NCI-H2081 treated with DMSO at 0.1 percent for 48 hours (cell line): ENCODE measurements at places on chromosomes 1 and 21.

DNA sequence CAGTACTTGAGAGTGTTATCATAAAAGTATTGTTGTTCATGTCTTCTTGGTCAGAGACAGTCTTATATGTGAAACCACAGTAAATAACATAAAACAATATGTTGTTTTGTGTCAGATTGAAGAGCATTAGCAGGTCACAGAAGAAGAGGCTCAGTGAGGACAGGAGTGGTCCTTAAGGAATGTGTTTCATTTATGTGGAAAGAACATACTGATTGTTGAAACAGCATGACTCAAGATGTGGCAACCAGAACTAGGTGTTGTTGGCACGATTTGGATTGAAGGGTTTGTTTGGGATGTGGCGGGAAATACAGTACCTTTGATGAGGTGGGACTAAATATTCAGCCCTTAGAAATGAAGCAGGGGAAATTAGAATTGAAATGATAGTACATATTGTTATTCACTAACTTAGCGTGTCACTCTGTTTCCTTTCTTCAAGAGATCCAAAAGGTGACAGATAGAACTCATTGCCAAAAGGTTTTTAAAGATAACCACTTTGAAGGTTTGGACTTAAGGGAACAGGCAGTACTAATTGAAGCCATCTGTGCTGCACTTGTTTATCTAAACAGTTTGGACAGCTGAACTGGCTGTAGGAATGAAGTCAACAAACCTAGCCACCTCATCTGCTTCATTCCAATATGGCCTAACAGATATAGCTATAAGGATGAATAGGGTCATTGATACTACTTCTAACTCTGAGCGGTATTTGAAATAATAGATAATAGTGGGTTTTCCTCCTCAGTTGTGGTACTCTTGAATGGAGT is 14.4 kb downstream of the RALGPS2 start:
- no peak for DNase-seq

- DNase-seq = no peak
Observed at GRCh38 chr1:194466706-194467105, 1280.3 kb upstream of the B3GALT2 start.

- DNase-seq = no peak
Observed at GRCh38 chr1:899636-900317, 23.9 kb upstream of the SAMD11 start.

- DNase-seq = no peak
Observed at GRCh38 chr1:34688006-34688741, 66.7 kb upstream of the GJB5 start.

- DNase-seq = no peak
Observed at GRCh38 chr1:41313661-41314131, 47.5 kb upstream of the FOXO6 start.

GRCh38 chr21:31543191-31543590 is 116.3 kb upstream of the SOD1 start:
- no peak for DNase-seq

DNA sequence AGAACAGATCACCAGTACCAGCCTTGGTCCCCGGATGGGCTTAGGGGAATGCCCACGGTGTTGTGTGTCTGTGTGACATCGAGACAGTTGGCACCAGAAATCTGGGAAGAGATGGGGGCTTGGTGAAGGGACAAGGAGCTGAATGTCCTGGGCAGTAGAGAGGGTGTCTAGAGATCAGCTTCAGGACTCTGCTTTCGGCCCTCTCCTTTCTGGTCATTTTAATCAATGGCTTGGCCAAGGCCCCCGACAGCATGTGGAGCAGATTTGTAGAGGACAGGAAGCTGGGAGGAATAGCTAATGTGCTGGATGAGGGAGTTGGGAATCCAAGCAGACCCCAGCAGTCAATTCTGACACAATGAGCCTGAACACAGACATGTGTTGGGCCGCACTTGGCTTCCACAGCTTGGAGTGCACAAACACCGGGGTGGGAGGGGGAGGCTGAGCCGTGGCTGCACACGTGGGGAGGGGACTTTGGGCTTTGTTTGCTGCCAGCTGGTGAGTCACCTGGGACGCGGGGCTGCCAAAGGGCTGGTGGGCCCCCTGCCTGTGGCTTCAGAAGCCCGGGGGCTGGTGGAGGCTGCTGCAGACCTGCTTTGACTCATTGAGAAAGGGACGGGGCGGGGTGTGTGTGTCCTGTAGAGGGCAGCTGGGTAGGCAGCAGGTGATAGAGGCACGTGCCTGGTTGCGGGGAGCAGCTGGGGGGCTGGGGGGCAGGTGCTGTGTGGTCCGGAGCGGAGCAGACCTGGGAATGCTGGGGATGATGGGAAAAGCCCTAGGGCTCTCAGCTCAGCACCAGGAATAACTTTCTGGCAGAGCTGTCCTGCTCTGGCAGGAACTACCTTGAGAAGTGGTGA is 20.9 kb downstream of the SLC1A7 start:
- no peak for DNase-seq

DNA sequence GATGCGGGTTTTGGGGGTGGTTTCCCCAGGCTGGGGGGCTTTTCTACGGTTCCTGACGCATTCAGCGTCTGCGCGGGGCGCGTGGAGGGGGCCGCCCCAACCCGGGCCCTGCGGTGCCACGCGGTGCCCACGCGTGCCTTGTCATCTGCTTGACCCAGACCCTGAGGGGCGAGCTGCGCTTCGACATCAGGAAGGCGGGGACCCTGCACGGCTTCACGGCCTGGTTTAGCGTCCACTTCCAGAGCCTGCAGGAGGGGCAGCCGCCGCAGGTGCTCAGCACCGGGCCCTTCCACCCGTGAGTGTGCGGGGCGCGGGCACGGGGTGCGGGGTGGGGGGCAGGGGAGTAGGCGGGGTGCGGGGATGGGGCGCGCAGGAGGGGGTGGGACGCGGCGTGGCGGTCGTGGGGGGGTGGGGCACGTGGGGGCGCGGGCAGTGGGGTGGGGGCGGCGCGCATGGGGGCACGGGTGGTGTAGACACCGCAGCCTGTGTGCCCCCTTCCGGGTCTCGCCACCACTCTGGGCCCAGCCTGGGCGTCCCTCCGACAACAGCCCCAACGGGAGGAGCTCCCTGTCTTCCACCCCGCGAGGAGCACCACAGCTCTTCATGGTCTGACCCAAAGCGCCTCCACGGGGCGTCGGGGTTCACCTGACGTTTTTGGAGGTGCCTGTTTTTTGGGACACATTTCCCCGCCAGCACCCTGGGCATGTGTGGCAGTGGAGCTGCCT is 26.3 kb downstream of the PRMT2 start:
- no peak for DNase-seq

GRCh38 chr1:44353604-44354003 is 1.5 kb downstream of the ERI3 start:
- no peak for DNase-seq

GRCh38 chr1:65691972-65692371 is 100.7 kb upstream of the PDE4B start:
- no peak for DNase-seq

DNA sequence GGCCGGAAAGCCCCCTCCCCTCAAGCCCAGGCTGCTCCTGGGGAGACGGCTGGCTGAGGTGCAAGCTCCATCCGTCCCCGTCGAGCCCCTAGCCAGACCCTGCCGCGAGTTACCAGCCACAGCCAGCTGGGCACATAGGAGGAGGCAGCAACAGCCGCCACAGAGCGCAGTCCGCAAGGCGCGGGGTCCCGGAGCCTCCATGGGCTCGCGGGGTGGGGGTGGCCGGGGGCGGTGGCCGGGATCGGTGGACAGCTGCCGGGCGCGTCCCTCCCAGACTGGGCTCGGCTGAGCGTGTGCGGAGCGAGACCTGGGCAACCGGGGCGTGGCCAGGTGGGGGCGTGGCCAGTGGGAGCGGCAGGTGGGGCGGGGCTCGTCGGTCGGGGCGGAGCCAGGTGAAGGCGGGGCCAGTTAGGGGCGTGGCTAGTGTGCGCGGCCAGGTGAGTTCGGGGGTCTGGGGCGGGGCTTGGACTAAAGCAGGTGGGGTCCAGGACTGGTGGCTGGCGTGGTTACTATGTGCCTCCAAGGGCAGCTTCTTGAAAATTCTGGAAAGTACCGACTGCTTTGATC is at the start of gene CD164L2:
CD164L2 (minus strand) TSS at position 295 of the 567 bp plus-strand sequence; CDS start at position 201, 94 bp downstream.
- DNase-seq = no peak

GRCh38 chr1:108064255-108064654 is 99.3 kb upstream of the VAV3 start:
- no peak for DNase-seq

GRCh38 chr1:100539836-100540536 is 2.0 kb downstream of the GPR88 start:
- no peak for DNase-seq

DNA sequence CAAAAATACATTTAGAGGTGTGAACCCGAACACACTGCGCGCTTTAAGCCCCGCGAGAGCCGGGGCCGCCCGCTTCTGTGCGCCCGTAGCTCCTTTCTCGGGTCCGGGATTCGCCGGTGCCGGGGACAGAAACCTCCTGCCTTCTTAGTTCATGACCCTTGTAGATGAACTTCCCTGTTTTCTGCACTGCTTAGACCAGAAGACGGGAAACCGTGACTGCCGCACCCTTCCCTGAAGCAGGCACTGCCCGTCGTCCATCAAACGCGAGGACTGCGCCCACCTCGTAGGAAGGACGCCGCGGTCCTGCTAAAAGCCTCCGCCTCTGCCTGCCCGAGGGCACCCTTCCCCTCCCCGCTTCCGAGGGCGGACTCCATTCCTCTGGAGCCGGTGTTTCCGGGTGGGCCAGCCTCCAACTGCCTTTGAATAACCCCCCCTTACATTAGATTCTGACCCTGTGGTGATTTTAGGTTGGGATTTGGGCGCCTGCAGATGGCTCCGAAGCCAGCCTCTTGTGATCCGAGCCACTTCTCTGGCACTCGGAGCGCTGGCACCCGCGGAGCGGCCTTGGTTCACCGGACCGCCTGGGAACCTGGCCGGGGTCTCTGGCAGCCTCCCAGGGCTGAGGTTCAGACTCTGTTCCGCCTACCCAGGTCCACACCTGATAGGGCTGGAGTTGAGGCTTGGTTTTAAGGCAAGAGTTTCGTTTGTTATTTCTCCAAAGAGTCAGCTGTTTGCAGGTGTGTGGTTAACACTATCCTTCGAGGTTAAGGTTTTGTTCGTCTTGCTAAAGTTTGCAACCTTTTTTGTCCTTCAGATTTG is 1.2 kb upstream of the PTTG1IP start:
- DNase-seq = no peak

DNA sequence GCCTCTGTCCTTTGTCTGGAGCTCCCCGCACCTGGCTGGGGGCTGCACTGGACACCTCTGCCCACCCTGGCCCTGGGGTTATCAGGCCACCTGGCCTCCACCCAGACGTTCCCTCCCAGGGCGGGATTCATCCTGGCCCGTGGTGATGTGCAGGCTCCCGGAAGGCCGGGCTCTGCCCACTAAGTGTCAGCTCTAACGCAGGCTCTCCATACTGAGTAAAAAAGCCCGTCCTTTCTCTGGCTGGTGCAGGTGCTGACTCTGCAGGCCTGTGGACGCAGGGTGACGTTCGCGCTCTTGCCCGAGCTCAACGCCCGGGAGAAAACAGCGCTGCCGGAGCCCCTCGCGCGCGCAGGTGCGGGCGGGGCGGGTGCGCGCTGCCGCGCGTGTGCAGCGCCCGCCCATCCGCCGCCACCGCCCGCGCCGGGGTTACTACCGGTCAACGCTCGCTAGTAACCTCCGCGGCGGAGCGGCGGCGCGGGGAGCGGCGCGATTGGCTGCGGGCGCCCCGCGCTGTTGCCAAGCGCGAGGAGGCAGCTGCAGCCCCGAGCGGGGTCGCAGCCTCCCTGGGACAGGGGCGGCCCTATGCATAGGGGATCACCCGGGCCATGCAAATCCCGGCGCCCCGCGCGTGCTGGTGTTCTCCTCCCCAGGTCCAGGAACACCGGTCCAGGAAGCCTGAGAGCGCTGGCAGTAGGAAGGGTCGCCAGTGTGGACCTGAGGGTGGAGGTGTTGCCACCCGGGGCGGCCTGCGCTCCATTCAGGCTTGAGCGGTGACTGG is 15.7 kb downstream of the ABCG1 start:
- no peak for DNase-seq

DNA sequence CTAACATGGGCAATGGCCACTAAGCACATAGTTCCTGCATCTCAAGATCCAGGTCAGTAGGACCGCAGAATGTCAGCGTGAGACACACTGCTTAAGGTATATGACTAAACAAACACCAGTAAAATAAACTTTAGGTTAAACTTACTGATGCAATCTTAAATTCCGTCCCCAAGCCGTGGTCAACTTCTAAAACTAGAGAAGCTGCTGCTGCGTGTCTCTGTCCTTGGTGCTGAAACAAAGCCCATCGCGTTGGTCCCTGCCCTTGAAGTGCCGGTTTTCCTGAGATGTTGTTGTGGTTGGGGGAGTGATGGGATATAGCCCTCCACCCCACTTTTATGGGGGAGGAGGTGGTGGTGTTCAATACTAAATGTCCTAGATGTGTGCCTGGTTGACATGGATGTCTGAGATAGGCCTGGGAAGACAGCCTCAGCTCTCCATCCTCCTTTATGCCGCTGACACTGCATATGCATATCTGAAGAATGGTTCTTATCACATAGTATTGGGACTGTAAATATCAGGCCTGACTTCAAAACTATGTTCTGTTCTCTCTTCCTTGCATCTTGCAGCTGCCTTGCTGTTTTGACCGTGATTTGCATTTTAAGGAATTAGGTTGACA is 72.0 kb upstream of the KCNA3 start:
- no peak for DNase-seq

GRCh38 chr1:44621841-44622286 is 52.4 kb downstream of the TMEM53 start:
- DNase-seq = no peak

DNA sequence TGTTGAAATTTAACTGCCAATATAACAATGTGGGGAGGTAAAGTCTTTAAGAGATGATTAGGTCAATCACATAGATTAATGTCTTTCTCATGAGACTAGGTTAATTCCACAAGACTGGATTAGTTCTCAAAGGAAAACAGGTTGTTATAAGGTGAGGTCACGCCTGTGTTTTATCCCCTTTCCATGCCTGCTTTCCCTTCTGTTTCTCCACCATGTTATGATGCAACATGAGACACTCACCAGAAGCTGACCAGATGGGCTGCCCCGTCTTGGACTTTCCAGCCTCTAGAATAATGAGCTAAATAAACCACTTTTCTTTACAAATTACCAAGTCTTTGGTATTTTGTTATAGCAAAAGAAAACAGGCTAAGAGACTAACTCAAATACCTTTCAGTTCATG is 70.8 kb downstream of the DDAH1 start:
- no peak for DNase-seq

DNA sequence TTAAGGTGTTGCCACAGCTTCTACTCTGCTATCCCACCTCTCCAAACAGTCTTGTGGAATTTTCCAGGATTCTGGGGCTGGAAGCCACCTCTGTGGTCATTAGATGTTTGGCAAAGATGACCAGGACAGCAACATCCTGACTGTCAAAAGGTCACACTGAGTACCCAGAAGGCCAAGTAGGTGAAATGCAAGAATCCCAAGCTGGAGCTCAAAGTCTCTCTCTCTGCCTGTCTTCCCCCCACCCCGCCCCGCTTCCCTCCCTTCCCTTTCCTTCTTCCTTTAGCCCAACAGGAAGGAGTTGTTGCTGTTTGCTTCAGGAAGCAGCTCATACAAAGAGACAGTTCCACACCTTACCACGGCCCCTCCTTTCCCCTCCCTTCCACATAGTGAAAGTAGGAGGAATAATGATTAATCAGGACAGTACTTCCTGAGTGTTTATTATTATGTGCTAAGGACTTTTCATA is 75.6 kb upstream of the SLC2A1 start:
- no peak for DNase-seq
